Endothelial cell of umbilical vein (primary cell): ENCODE measurements at places on chromosomes 6 and 20.

- H3K36me3 ChIP-seq: no peaks in the 10 kb centered on the region
- H3K27me3 ChIP-seq: no peaks in the 10 kb centered on the region
- DNase-seq: no peak
- no peak overlapping the region for H3K27ac ChIP-seq
Observed at GRCh38 chr6:122323361-122323760, 76.1 kb upstream of the HSF2 start.

GRCh38 chr20:58822748-58823730 lies 27.7 kb downstream of the GNAS-AS1 start:
- H3K4me3 ChIP-seq: no peak overlapping the region
- H3K4me1 ChIP-seq: no peaks in the 10 kb centered on the region
- H3K27me3 ChIP-seq: no peaks in the 10 kb centered on the region
- DNase-seq: no peak
- no peak overlapping the region for H3K27ac ChIP-seq
- H3K36me3 ChIP-seq: no peaks in the 10 kb centered on the region

DNA sequence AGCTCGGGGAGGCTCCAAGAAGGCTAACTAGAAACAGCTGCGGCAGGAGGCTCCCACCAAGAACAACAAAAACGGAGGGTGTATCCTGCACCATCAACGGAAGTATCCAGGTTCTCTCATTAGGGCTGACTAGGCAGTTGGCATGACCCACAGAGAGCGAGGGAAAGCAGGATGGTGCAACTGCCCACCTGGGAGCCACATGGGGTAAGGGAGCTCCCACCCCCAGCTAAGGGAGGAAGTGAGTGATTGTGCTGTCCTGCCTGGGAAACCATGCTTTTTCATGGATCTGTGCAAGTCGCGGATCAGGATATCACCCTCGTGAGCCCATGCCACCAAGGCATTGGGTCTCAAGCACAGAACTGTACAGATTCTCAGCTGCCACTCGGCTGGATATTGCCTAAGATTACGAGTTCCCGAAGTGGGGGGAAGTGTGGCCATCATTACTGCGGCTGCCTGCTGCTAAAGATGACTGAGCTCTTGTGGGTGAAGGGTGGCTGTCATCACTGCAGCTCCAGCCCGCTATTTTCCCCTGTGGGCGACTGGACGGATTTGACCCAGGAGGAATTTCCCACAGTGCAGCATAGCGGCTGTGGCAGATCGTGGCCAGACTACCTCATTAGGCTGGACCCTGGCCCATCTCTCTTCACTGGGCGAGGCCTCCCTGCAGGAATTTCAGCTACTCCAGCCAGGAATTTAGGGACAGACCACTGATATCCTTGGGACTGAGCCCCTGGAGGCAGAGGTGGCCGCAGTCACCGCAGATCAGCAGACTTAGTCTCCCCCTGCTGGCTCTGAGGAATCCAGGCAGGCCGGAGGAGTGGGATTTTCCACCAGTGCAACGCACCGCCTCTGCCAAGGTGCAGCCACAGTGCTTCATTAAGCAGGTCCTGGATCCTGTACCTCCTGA lies 515.7 kb downstream of the FRK start:
- H3K27ac ChIP-seq: no peak overlapping the region
- no peaks in the 10 kb centered on the region for H3K27me3 ChIP-seq
- DNase-seq: no peak
- no peak overlapping the region for H3K4me3 ChIP-seq

DNA sequence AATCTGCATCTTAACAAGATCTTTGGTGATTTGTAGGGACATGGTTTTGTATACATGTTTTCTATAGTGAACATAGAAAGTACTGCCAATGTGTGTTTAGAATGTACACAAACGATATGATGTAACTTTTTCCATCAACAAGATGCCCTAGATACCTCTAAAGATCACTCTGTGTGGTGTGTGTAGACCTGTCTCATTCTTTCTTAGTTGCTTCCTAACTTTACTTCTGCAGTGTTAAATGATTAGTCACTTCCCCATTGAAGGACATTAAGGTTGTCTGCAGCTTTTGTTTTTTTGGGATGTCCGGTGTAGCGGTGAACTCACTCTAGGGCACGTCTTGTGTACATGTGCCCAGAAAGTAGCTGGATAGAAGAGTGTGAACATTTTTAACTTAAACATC lies 35.9 kb downstream of the CDYL start:
- H3K27ac ChIP-seq: peak overlapping the region; percentile 95
- H3K4me1 ChIP-seq: peaks cover 33% of the 10 kb centered on the region
- H3K27me3 ChIP-seq: no peaks in the 10 kb centered on the region
- H3K4me3 ChIP-seq: no peak overlapping the region
- peak; percentile 92 for DNase-seq

- no peaks in the 10 kb centered on the region for H3K4me1 ChIP-seq
- H3K4me3 ChIP-seq: no peak overlapping the region
- DNase-seq: no peak
- H3K27me3 ChIP-seq: no peaks in the 10 kb centered on the region
- H3K36me3 ChIP-seq: no peaks in the 10 kb centered on the region
- H3K27ac ChIP-seq: no peak overlapping the region
Observed at GRCh38 chr6:143542888-143543287, 31.4 kb upstream of the FUCA2 start.

- H3K27ac ChIP-seq: no peak overlapping the region
- no peak overlapping the region for H3K4me3 ChIP-seq
Observed at GRCh38 chr6:3410385-3411360, 46.2 kb downstream of the SLC22A23 start.

DNA sequence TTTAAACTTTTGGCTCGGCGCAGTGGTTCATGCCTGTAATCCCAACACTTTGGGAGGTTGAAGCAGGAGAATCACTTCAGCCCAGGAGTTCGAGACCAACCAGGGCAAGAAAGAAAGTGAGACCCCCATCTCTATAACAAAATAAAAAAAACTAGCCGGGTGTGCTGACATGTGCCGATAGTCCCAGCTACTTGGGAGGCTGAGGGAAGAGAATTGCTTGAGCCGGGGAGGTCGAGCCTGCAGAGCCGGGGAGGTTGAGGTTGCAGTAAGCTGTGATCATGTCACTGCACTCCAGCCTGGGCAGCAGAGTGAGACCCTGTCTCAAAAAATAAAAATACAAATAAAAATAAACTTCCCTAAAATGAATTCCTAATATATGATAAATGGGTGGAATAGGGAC lies 50.4 kb downstream of the ZMYND8 start:
- no peaks in the 10 kb centered on the region for H3K27me3 ChIP-seq
- peaks cover 25% of the 10 kb centered on the region for H3K4me1 ChIP-seq
- H3K4me3 ChIP-seq: no peak overlapping the region

GRCh38 chr6:47103931-47104330 lies 61.8 kb upstream of the ADGRF1 start:
- no peaks in the 10 kb centered on the region for H3K27me3 ChIP-seq
- H3K36me3 ChIP-seq: no peaks in the 10 kb centered on the region
- no peak for DNase-seq
- H3K4me3 ChIP-seq: no peak overlapping the region

- no peaks in the 10 kb centered on the region for H3K4me1 ChIP-seq
- H3K4me3 ChIP-seq: peak overlapping the region; percentile 14
- DNase-seq: peak; percentile 18
- H3K27me3 ChIP-seq: peaks cover 5% of the 10 kb centered on the region
- no peaks in the 10 kb centered on the region for H3K36me3 ChIP-seq
- no peak overlapping the region for H3K27ac ChIP-seq
Observed at GRCh38 chr6:6736791-6737654, 148.5 kb downstream of the LY86 start.

- H3K27ac ChIP-seq: no peak overlapping the region
- peak; percentile 60 for DNase-seq
- no peaks in the 10 kb centered on the region for H3K36me3 ChIP-seq
Observed at GRCh38 chr6:89368107-89368506, 15.6 kb upstream of the UBE2J1 start.

- no peak overlapping the region for H3K27ac ChIP-seq
- no peaks in the 10 kb centered on the region for H3K4me1 ChIP-seq
- no peak for DNase-seq
- no peaks in the 10 kb centered on the region for H3K36me3 ChIP-seq
- H3K4me3 ChIP-seq: no peak overlapping the region
- H3K27me3 ChIP-seq: peaks cover 4% of the 10 kb centered on the region
Observed at GRCh38 chr6:25757936-25758642, 3.5 kb downstream of the SLC17A4 start.

DNA sequence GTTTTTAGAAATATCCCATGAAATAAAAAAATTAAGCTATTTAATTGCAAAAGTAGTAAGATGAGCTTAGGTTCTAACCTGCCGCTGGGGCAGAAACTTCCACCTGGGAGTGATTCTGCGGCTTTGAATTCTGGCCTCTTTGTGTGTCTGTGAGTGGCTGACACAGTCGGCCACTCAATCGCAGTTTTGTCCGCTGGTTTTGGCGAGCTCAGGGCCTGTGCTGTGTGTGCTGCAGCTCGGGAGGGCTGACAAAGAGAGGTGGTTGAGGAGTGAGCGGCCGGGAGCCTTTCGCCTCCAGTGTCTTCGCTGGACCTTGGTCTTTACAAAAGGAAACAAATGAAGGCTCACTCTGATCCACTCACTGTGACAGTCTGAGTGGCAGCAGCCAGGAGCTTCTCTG lies 128.4 kb downstream of the TIAM2 start:
- peaks cover 10% of the 10 kb centered on the region for H3K4me1 ChIP-seq
- no peaks in the 10 kb centered on the region for H3K36me3 ChIP-seq
- no peaks in the 10 kb centered on the region for H3K27me3 ChIP-seq
- no peak for DNase-seq
- H3K27ac ChIP-seq: no peak overlapping the region
- no peak overlapping the region for H3K4me3 ChIP-seq

DNA sequence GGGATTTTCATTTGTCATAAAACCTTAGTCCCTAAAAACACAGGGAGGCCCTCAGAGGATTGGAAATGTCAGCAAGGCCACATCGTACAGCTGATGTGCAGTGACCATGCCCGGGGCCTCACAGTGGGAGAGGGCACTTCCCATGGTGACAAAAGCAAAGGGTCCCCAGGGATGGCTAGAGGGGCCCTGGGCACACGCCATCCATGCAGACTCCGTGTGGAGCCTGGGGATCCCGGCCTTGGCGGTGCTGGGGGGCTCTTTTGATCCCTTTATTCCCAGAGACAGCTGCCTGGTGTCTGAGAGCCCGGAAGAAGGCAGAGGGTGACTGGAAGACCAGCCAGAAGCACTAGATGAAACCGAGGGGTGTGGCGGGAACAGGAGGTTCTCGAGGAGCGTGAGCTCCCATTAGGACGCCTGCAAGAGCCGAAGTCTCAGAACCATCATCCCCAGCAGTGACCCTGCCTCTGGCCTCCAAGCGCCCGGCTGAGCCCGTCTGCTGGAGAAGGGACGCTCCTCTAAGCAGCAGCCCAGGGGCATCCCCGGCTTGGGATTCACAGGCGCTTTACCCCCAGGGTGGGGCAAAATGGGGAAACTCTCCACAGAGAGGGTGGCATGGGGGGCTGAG lies 49.1 kb upstream of the FRMD1 start:
- DNase-seq: no peak
- no peak overlapping the region for H3K4me3 ChIP-seq
- H3K36me3 ChIP-seq: no peaks in the 10 kb centered on the region

GRCh38 chr6:82988930-82989351 lies 76.7 kb downstream of the UBE3D start:
- no peak overlapping the region for H3K4me3 ChIP-seq
- H3K36me3 ChIP-seq: no peaks in the 10 kb centered on the region
- peak; percentile 6 for DNase-seq
- no peaks in the 10 kb centered on the region for H3K4me1 ChIP-seq
- no peak overlapping the region for H3K27ac ChIP-seq
- no peaks in the 10 kb centered on the region for H3K27me3 ChIP-seq

DNA sequence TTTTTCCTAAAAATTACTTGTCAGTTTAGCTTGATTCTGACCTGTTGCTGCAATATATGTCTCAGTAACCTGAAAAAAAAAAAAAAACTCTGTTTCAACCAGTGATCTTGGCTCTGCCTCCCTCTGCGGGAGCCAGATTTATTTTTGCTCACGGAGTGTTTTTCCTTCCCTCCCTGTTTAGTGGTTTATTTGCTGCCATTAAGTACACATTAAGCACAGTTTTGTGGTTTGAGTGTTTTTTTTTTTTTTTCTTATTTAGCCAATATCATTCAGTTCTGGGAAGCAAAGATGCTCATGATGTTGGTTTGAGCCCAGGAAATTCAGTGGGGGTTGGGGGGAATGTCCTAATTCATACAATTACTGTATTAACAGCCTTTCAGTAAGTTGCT lies 110.1 kb upstream of the GPR6 start:
- H3K4me1 ChIP-seq: no peaks in the 10 kb centered on the region
- no peak overlapping the region for H3K27ac ChIP-seq
- no peak for DNase-seq
- peaks cover 4% of the 10 kb centered on the region for H3K27me3 ChIP-seq
- no peaks in the 10 kb centered on the region for H3K36me3 ChIP-seq

- no peaks in the 10 kb centered on the region for H3K4me1 ChIP-seq
- no peaks in the 10 kb centered on the region for H3K27me3 ChIP-seq
- no peak for DNase-seq
- no peaks in the 10 kb centered on the region for H3K36me3 ChIP-seq
Observed at GRCh38 chr6:161353208-161353613, 79.3 kb upstream of the AGPAT4 start.

GRCh38 chr6:149965194-149966020 lies 1.7 kb downstream of the ULBP1 start:
- peaks cover 12% of the 10 kb centered on the region for H3K27me3 ChIP-seq
- peaks cover 18% of the 10 kb centered on the region for H3K4me1 ChIP-seq
- DNase-seq: no peak
- no peaks in the 10 kb centered on the region for H3K36me3 ChIP-seq

- no peaks in the 10 kb centered on the region for H3K4me1 ChIP-seq
- no peaks in the 10 kb centered on the region for H3K36me3 ChIP-seq
- DNase-seq: no peak
- no peak overlapping the region for H3K4me3 ChIP-seq
Observed at GRCh38 chr6:91633374-91634111, 1046.7 kb upstream of the MAP3K7 start.

GRCh38 chr20:2692036-2692885 lies at the start of gene EBF4:
TSS of gene EBF4 (plus strand) at chr20:2692780. CDS start at chr20:2693646, 866 bp downstream.
- peak; percentile 31 for DNase-seq
- H3K27me3 ChIP-seq: peaks cover 62% of the 10 kb centered on the region
- no peak within 1 kb of the TSS for H3K27ac ChIP-seq
- peaks cover 4% of the 10 kb centered on the region for H3K4me1 ChIP-seq
- H3K36me3 ChIP-seq: no peaks in the 10 kb centered on the region

GRCh38 chr6:100376103-100376502 lies 88.6 kb downstream of the SIM1 start:
- H3K27ac ChIP-seq: no peak overlapping the region
- no peaks in the 10 kb centered on the region for H3K4me1 ChIP-seq
- no peak overlapping the region for H3K4me3 ChIP-seq
- no peaks in the 10 kb centered on the region for H3K36me3 ChIP-seq

GRCh38 chr6:165659945-165660856 lies 2.8 kb downstream of the PDE10A start:
- no peak for DNase-seq
- H3K27me3 ChIP-seq: peaks cover 42% of the 10 kb centered on the region
- peak overlapping the region; percentile 83 for H3K4me3 ChIP-seq
- H3K27ac ChIP-seq: no peak overlapping the region
- no peaks in the 10 kb centered on the region for H3K36me3 ChIP-seq
